ENCODE measurements at places on chromosomes 7 and 10.

DNA sequence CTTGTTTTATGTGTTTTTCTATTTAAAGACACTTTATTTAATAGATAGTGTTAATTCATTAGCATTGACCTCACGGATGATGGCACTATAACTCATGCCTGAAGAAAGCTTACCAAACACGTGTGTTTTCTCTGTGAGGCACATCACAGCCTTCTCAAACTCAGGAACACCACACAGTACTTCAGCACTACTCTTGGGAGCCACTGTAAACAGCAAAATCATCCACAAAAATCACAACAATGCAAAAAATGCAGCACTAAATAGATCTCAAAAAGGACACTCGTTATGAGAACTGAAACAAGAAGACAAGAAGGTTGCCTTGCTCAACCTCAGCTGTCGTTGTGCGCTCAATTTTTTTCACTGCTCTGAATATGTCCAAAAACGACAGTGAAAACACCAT, 12.0 kb upstream of the PARP12 start:
- no peak for DNase-seq

- DNase-seq, result no peak
These were observed 3.2 kb downstream of the IDI2 start for GRCh38 chr10:1022413-1022812.

DNA sequence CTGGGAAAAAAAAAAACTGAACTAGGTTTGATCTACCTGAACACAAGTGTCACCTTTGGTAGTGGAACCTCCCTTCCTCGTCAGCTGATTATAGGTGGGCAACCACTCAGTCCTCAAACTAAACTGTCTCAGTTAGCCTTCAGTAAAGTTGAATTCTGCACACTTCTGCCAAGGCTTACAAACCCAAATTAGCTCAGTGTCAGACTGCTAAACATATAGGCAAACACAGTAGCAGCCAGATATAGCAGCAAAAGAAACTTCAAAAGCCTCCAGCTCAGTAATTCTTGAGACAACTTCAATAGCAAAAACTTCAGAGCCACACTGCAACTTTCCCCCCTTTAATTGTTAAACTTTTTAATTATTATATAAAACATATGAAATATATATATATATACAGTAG, 956.9 kb downstream of the XPNPEP1 start:
- no peak for DNase-seq

DNA sequence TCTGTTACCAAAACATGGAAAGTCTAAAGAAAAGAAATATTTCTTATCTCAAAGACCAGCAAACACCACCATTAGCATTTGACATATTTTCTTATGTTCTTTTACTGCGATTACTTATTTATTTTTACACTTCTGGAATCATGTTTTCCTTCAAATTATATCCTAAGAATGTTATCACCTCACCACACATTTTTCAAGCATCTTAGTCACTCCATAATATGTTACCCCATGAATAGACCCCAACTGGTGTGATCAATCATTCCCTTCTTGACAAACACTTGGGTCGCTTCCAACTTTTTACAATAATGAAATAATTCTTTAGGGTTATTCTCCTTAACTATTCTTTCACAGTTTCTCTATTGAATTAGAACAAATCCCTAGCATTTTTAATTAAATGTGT, 67.4 kb downstream of the AMPH start:
- no peak for DNase-seq

- DNase-seq, result no peak
These were observed 136.6 kb downstream of the LHPP start for GRCh38 chr10:124598196-124598595.

GRCh38 chr10:127176649-127177048, 19.7 kb downstream of the INSYN2A start:
- DNase-seq, result no peak

- no peak for DNase-seq
These were observed 43.2 kb downstream of the RBAK start for GRCh38 chr7:5088906-5089305.

DNA sequence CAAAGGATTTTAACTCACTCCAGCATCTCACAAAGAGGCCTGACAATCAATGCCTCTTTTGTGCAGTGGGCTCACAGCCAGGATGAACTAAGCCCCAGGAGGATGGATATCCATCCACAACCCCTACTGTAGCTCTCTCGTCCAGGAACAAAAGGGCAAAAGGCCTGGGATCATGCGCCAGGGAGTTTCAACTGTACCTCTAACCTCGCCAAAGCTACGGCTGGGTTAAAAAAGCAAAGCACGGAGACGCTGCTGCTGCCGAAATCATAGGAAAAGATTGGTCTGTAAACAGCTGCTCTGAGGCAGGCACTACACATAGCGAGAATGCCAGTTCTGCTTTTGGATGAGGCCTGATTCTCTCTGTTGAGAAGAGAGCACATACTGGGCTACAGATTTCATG, 32.1 kb downstream of the VSTM4 start:
- DNase-seq, result no peak

GRCh38 chr7:11716185-11716584, 115.8 kb downstream of the THSD7A start:
- DNase-seq, result no peak

DNA sequence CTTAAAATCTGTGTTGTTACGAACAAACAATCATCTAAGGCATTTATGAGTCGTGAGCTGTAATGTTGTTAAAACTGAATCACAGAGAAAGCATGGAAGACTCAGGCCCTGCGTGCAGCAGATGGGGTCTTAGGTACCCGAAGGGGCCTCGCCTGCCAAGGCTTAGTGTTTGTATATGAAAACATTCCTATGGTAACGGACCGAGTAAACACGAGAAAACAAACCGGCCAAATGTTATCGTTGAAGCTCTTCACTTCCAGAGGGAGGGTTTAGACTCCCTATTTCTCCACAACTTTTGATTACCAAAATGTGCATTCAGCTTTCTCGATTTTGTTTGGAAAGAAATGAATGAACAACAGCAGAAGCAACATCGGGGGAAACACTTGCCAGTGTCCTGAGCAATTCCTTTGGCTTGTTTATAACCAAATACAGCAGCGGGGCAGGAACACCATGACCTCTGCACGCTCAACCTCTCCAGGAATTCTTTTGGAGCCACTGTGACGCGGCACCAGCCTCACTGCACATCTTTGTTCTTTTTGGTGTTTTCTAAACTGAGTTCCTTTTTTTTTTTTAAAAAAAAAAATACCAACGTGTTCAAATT, 121.6 kb upstream of the KLF6 start:
- DNase-seq, result no peak

- no peak for DNase-seq
These were observed 40.3 kb upstream of the GNAT3 start for GRCh38 chr7:80552031-80552694.

GRCh38 chr10:71835671-71836595, 15.1 kb downstream of the PSAP start:
- no peak for DNase-seq

DNA sequence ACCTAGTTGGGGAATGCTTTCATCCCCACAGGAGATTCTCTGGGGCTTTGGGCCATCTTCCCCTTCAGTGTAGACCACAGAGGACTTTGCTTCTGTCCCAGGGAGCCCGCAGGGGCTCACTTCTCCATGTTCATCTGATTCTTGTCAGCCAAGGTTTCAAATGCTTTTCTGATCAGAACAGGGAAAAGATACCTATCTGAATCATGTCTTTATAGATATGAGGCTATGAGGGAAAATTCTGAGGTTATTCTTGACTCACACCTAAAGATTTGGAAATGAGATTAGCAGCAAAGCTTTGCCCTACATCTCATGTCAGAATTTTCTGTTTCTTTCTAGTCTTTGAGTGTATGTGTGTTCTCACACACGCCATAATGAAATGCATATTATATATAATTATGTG, 53.3 kb downstream of the FIGNL1 start:
- DNase-seq, result no peak

DNA sequence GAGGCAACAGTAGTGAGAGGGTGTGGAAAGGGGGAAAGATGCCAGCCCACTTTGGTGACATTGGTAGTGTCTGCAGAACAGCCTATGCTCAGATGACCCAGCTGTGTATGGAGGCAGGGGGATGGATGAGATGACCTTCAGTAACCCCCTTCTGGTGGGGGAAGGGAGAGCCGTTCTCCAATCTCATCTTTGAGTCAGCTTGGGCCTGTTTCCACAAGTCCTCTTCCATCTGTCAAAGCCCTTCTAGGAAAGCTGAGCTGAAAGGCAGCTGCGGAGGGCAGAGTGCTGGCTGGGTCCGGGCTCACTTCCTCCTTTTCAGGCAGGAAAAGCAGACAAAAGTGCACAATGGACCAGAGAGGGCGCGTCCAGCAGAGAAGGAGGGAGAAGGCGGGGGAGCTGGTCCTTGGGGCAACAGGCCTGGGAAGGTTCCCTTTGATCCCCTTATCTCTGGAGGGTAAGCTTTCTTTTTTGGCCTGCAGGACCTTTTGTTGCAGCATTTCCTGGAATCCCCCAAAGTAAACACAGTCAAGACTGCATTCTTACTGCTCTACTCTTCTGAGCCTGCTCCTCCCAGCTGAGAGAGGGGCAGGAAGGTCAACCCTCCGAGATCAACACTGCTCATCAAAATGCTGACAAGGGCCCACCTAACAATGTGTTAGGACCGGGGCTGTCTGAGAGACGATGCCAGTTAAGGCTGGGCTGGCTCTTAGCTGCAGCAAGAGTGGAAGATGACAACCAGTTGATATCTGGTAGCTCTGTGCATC, 1.2 kb upstream of the LRMDA start:
- no peak for DNase-seq

DNA sequence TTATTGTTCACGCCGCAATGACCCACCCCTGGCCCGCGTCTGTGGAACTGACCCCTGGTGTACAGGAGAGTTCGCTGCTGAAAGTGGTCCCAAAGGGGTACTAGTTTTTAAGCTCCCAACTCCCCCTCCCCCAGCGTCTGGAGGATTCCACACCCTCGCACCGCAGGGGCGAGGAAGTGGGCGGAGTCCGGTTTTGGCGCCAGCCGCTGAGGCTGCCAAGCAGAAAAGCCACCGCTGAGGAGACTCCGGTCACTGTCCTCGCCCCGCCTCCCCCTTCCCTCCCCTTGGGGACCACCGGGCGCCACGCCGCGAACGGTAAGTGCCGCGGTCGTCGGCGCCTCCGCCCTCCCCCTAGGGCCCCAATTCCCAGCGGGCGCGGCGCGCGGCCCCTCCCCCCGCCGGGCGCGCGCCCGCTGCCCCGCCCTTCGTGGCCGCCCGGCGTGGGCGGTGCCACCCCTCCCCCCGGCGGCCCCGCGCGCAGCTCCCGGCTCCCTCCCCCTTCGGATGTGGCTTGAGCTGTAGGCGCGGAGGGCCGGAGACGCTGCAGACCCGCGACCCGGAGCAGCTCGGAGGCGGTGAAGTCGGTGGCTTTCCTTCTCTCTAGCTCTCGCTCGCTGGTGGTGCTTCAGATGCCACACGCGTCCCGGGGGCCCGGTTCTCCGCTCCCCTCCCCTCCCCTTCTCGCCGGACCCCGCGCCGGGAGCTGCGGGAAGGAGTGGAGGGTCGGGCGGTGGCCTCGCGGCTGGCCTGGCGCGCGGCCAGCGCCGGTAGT, at the start of gene CBX3:
CBX3 (plus strand) TSS at position 499 of the 772 bp plus-strand sequence. CDS start 1,254 bp downstream, outside the sequence.
- DNase-seq, result peak; percentile 95

- no peak for DNase-seq
These were observed 16.4 kb upstream of the PSMG3 start for GRCh38 chr7:1586126-1586826.

- DNase-seq, result no peak
These were observed 99.6 kb downstream of the NRP1 start for GRCh38 chr10:33234831-33235237.

DNA sequence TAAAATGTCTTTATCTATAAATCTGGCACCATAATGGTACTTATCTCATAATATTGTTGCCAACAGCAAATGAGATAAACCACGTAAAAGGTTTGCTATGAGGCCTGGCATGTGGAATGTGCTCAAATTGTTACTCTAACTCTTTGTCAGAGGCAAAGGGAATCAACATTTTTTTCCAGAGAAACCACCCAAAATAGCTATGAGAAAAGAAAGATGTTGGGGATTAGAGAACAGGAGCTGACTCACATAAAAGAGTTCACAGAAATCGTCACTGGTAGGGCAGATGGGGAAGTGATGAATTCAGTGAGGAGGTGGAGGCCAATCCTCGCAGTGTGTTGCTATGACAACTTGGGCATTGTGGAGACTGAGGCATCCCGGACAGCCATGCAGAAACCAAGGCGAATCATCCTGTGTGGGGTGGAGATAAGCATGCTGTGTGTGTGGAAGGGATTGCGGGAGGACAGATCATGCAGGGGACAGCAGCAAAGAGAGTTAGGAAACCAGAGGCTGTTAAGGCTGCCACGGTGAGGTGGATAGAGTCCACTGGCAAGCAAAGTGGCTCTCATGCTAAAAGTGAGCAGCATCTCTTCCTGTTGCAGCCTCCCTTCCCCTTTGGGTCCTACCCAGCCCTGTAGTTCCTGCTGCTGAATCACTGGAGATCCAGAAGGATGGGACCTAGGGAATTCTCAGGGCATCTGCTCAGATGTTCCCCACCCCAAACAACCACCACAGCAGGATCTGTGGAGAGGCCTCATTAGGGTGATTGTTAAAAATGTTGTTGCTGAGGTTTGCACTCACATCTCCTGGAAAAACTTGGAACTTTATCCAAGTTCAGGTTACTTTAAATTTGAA, 103.9 kb downstream of the CUBN start:
- peak; percentile 83 for DNase-seq

GRCh38 chr10:91758303-91759146, 39.7 kb upstream of the TNKS2 start:
- DNase-seq, result no peak

DNA sequence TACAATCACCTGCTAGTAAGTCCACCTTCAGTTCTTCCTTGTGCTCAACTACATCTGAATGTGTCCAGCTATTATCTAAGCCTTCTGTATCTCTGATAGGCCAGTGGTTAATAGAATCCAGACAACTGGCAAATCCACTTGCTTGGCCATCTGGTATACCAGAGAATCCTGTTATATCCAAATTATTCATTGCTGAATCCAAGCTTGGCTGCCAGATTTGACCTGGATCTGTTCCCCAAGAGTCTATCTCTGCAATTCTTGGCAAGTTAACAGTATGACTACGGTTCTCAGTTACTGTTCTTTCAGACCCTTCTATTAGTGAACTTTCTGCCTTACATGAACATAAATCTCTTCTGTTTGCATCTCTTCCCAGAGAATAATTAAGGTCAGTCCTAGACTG, 154.6 kb upstream of the TARP start:
- DNase-seq, result no peak

- DNase-seq, result no peak
These were observed 14.6 kb upstream of the CYP3A5 start for GRCh38 chr7:99694201-99694911.

DNA sequence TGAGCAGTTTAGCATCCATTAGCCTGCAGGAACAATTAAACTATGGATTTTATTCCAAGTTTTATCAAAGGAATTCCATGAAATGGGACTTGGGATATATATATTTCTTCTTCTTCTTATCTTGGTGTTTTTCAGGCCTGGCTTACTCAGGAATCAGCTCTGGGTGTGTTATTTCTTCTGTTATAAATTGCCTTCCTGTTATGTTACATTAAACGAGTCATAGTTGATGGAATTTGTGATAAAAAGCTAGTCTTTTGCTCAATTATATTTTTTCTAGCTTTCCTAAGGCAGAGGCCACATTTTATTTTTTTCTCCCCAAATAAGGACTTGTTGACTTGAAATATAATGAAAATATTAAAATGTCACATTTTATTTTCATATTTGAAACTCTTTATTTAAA, 141.3 kb downstream of the EPC1 start:
- no peak for DNase-seq

GRCh38 chr10:6924166-6924565, 344.1 kb upstream of the PRKCQ start:
- DNase-seq, result no peak
